CD4-positive, alpha-beta T cell (primary cell): ENCODE measurements at places on chromosomes 1 and 21.

DNA sequence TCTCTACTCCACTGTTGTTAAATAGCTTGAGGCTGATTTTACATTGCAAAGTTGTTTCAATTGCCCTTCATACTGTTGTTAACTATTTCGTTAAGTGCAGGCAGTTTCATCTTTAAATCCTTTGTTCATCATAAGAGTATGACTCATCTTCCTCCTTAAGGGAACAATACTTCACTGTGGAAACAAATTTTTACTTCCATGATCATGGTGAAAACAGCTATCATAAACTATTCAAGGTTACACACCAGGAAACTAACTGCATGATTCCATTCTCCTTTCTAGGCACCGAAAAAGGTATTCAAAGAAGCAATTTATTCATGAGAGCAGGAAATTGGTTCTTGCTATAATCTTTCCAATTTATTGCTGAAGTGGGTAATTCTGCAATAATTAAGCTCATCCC lies 593.2 kb downstream of the LRRIQ3 start:
- DNase-seq: no peak

- no peak for DNase-seq
These were observed 78.7 kb downstream of the ZP4 start for GRCh38 chr1:237812061-237812460.

DNA sequence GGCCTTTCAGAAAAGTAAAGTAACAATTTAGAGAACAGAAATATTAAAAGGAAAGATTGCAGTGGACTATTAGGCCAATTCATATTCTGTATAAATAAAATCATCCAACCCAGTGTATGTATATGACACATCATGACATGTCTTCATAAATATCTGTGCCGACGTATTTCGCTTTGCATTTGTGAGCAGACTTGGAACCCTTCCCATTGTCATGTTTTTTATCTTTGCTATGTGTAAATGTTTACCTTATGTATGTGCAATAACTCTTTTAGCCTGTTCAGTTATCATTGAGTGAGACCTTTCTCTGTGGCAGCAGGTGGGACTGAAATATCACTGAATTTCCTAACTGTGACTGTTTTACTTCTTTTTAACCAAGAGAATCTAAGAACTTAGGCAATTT lies 58.0 kb upstream of the FAM3B start:
- no peak for DNase-seq

GRCh38 chr21:36710729-36711048 lies 11.8 kb downstream of the SIM2 start:
- peak; percentile 12 for DNase-seq

DNA sequence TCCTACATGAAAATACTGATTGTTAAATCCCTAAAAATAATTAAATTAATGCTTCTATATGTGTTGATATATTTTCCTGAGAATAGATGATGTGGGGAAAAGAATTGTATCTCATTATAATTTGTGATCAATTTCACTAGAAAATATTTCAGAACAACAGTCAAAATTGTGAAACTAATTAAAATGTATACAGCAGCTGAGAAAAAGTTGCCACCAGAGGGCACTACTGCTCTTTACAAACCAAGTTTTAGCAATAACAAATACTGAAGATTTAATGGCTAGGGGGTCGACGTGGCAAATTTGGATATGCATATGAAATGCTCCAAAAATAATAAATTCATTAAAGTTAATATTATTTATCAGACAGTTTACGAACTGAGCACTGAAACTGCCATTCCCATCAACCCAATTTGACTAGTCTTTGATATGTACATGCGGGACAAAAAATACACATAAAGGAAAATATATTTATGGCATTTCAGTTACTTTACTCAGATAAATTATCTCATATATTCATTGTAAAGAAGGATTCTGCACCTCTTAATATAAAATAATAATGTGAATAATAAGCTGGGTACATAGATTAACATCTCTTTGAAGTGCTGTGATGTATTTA lies 96.3 kb upstream of the TMPRSS15 start:
- DNase-seq: no peak

DNA sequence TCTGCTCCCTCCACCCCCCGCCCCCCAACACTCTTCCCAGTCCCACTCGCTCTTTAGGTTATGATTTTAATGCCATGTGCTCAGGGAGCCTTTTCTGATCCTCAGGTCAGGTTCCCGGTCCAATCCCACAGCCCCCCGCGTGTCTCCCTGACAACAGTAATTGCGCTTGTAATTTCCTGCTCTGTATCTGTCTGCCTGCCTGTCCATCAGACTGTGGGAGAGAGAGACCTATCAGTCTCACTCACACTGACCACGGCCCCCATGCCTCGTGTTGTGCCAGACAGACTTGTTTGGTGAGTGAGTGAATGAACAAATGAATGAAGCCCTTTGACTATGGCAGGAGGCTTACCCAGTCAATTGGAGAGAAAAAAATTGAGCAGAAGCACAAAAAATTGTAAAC lies 50.8 kb upstream of the ECE1 start:
- DNase-seq: no peak

DNA sequence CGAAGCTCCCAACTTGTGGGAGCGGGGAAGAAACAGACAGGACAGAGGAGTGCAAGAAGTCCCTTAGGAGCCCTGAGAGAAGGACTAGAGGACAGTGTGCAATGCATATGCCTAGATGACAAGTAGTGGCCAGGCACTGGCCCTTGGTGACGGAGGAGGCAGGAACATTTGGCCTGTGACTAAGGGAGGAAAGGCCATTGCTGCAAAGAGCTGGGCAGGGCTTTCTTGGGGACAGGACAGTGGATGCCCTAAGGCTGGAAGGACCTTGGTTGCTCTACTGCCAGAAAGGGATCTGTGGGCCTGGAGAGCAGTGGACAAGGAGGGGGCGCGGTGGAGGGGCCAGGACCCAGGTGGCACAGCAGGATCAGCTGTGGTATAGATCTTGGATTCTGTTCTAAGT lies 481.3 kb downstream of the CAMTA1 start:
- no peak for DNase-seq

DNA sequence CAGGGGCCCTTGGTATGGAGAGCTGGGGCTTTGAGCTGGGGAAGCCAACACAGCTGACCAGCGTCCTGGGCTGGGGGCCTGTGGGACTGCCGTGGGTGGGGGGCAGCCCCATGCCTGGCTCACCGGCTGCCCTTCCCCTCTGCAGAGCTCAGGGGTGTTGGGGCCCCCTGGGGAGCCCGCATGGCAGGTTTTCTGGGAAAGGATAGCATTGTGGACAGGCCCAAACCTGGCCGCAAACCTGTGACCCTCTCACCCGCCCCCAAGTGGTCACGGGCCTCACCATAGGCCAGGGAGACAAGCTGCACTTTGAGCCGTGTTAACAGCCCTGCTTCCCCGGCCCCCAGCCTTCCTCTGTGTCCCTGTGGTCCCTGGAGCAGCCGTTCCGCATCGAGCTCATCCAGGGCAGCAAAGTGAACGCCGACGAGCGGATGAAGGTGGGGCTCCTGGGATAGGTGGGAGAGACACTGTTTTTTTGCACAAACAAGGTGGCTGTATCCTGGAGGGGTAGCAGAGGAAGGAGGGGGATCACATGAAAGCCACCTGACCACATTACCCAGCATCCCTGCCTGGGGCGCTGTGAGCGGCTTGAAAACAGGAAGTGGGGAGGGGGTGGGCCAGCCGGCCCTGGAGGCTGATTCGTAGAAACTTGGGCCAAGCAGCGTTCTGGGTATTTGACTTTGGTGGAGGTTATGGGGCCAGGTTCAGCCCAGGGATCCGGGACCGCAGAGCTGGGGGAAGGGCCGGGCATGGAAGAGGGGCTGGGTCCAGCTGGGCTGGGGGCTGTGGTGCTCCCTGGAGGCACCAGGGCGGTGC lies 65.9 kb downstream of the PIK3CD start:
- peak; percentile 87 for DNase-seq

DNA sequence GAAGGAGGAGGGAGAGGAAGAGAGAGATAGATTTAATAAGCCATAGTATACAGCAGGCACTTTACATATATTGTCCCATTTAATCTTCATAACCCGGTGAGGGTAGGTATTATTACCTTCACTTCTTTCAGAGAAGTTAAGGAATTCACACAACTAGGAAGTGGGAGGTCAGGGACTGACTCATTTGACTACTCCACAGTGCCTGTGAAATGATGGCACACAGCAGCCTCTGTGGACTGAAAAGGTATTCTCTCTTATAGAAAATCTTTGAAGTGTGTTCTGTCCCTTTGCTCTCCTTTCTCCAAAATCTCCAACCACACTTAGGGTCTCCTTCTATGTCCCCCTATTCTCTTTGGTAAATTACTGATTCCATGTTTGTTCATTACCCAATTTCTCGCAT lies 23.9 kb downstream of the PALMD start:
- DNase-seq: no peak

- DNase-seq: no peak
These were observed 668 bp upstream of the PADI4 start for GRCh38 chr1:17307329-17307728.

GRCh38 chr1:155070721-155071569 lies 7.4 kb downstream of the EFNA4 start:
- DNase-seq: peak; percentile 72

GRCh38 chr1:92065042-92065441 lies 10.2 kb downstream of the SETSIP start:
- no peak for DNase-seq

- no peak for DNase-seq
These were observed 10.3 kb downstream of the LDLRAD2 start for GRCh38 chr1:21822349-21822748.

DNA sequence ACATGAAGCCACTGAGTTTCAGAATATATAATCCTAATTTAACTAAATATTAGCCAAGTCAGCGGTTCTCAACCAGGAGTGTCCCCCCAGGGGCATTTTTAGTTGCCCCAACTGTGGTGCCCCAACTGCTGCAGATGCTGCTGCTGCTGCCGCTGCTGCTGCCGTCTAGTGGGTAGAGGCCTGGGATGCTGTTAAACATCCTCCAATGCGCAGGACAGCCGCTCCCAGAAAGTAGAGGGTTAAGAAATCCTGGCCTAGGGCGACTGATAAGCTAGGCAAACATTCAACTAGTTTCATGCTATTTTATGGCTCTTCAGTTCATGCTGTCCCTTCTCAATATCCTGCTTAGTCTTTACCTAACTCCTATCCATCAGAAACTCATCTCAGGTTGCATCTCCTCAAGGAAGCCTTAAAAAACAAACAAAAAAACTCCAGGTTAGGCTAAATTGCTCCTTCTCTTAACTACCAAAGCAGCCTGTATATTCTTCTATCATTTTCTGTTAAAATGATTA lies 9.9 kb upstream of the DCAF6 start:
- no peak for DNase-seq

DNA sequence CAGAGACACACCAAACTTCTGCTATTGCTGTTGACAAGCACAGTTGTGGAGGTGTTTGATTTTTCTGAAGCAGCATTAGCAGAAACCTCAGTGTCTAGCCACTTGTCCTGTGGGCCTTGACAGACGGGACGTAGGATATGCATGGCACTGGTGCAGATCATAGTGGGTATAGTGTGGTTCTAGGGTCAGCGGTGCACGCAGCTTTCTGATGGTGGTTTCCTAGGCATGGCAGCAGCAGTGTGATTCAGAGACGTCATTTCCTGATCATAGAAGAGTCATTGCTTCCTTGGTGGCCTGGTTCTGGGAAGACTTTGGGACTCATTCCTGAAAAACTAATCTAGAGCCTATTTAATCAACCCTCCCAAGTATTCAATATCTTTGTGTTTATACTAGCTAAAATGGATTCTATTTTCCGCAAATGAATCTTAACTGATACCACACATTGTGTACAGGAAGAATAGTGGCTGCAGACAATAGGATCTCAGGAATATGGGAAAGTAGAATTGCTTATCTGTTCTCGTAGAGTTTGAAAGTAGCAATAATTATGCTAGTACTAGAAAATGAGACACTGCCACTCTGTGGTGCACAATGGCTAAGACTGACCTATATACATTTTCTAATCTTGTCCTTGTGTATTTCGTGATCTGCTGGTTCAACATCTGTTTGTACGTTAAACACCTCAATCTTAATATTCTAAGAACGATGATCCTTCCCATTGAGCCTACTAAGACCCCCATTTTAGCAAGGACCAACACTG lies 2.8 kb upstream of the USP1 start:
- no peak for DNase-seq

GRCh38 chr1:78996791-78997190 lies 9.7 kb downstream of the ADGRL4 start:
- DNase-seq: no peak

- DNase-seq: no peak
These were observed 292.9 kb downstream of the PLA2G4A start for GRCh38 chr1:187121661-187122060.

DNA sequence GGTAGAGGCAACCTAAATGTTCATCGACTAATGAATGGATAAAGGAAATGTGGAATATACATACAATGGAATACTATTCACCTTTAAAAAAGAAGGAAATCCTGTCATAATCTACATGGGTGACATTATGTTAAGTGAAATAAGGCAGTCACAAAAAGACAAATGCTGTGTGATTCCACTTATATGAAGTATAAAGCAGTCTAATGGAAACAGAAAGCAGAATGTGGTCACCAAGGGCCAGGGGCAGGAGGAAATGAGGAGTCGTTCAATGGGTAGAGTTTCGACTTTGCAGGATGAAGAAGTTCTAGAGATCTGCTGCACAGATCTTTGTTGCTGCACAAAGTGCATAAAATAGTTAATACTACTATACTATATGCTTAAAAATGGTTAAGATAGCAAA lies 7.8 kb downstream of the DIPK1A start:
- no peak for DNase-seq

GRCh38 chr1:229040630-229041358 lies 230.1 kb upstream of the RAB4A start:
- no peak for DNase-seq

DNA sequence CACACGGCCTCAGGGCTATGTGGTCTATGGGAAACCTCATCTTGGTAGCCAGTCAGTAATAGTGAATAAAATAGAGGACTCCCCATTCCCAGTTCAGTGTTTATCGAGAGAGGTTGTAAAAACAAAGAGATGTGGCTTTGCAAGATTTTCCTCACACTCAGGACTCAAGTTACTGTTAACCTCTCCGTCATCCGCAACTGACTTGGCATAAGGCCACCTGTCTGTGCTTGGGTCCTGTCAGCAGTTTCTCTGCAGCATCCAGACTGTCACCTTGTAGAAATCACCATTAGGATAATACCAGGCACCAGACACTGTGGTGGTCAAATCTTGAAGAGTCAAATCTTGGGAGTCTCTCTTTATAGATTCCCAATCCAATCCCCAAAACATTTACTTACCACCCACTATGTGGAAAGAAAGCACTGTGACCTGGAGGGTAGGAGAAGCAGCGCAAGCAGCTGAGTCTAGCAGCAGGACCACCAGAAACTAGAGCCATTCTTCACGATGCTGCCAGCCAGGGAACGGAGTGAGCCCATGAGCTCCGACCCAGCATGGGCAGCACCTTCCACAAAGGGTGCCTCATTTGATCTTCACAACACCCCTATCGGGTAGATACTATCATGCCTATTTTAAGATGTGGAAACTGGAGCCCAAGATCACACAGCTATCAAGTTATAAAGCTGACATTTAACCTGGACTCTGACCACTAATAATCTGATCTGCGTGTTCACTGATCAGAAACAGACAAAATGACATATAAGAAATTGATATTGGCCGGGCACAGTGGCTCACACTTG lies 5.6 kb upstream of the GPR25 start:
- DNase-seq: no peak

DNA sequence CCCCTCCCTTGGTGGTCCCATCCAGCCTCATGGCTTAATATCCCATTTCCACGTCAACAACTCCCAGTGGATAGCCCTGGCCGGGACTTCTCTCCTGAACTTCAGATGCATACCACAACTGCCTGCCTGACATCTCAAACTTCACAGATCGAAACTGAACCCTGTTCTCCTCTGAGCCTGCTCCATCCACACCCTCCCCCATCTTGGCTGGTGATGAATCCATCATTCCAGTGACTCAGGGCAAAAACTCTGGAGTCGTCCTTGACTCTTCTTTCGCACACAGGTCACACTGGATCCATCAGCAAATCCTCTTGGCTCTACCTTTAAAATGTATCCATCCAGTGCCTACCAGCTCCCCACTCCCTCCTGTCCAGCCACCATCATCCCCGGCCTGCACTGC lies 3.9 kb downstream of the TAS1R2 start:
- DNase-seq: no peak
